Skin of body (tissue), 3 donors: ENCODE measurements at places on chromosomes 1 and 21. TPM values are rescaled to one million over a fixed set of nuclear protein-coding genes. Genes with fewer than 3 reads are reported as not detected.

CDK18 gene
- 4.2 TPM for total RNA-seq

- no peak for DNase-seq
Measured at GRCh38 chr1:93692026-93692425, 10.4 kb upstream of the BCAR3 start.

- DNase-seq: no peak
Measured at GRCh38 chr1:184412472-184412871, 25.6 kb downstream of the C1orf21 start.

DNA sequence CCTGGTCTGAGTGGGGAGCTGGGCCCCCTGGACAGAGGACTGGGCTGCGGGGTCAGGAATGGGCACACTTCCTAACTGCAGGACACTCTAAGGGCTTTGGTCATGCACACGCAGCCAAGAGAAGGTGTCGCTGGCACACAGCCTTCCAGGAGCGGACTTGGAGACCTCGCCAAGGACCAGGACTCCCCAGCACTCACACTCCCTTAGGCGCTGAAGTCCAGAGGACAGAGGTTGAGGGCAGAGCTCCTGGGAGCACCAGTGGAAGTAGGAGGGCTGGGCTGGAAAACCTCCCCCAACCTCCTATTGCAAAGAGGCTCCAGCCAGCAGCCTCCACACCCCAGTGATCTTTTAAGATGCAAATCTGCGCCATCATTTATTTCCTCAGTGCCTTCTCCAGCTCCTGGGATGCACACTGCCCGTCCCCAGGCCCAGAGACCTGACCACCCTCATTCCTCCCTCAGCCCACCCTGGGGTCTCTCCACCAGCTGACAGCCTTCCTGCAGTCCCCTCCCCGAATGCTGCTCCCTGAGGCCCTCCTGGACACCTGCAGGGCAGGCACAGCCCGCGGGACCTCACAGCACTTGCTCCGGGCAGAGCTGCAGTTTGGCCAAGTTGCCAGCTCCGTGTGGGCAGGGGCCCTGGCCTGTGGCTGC, 3.0 kb downstream of the TSPEAR start:
- no peak for DNase-seq

- no peak for DNase-seq
Measured at GRCh38 chr1:100924991-100925390, 29.1 kb downstream of the SLC30A7 start.

ACKR1 gene
- total RNA-seq: 8.5 TPM

OLFML3 gene
- total RNA-seq: 81.0 TPM

DYNLT4 gene
- total RNA-seq: not detected
